ENCODE measurements at places on chromosomes 16 and 17.
A peak's percentile ranks its signal among the peaks of the same experiment; 100 is the strongest.

GRCh38 chr17:41763327-41763726, 23.2 kb downstream of the JUP start:
- no peak for DNase-seq

DNA sequence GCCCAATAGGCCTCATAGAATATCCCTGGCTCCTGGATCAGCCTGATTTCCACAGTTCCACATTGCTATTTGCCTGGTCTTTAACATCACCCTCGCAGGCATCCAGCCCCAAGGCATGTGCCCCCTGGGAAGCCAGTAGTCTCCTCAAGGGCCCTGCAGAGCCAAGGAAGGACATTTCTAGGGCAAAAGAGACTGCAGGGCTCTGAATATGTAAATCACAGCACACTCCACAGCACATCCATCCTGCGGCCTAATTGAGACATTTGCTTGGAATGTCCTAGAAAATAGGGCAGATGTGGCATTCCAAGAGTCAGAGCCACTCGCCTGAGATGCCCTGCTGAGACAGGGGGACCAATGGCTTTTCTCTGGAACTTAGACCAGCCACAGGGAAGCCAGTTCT, 11.4 kb upstream of the C16orf78 start:
- no peak for DNase-seq

- no peak for DNase-seq
Observed at GRCh38 chr17:62094175-62094574, 29.1 kb upstream of the MED13 start.

DNA sequence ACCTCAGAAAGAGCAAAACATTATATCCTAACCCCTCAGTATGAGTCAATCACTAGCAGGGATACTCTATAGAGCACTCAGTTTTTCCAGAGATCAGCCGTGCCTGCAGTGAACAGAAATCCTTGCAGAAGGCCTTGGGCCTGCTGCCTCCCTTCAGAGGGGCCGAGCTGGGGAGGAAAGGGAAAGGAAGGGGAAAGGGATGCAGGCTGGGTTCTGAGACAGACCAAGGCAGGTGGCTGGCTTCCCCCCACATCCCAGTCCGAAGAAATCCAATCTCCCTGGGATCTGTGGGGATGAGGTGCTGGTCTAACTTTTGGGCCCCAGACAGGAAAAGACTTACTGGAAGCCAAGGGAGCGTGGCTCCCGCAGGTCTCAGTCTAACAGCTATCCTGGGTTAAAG, 25.3 kb downstream of the SRL start:
- no peak for DNase-seq

- no peak for DNase-seq
Observed at GRCh38 chr17:50883850-50884438, 17.8 kb upstream of the TOB1 start.

- DNase-seq = no peak
Observed at GRCh38 chr17:80468242-80468641, 8.2 kb downstream of the NPTX1 start.

DNA sequence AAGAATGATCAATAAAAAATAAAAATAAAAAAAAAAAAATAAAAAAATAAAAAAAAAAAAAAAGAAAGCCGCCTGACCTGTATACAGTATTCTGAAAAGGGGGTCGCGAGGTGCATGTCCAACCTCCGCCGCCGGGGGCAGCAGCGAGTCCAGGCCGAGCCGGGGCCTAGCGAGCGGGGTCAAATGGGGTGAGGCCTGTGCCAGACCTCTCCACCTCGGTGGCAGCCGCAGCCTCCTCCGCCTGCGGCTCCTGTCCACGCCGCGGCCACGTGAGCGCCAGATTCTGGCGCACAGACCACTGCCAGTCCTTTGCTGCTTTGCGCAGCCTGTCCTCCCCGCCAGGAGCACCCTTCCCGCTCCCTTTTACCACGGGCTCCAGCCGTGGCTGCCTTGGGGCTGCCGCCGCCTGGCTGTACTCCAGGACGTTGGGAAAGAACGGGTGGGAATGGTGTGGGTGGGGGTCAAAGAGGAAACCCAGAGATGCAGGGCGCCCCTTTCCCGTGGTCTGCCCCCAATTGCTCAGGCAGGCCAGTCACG, 2.4 kb upstream of the BCKDK start:
- peak; percentile 36 for DNase-seq

- no peak for DNase-seq
Observed at GRCh38 chr17:4509923-4510617, 11.4 kb downstream of the SPNS2 start.

- DNase-seq = peak; percentile 62
Observed at GRCh38 chr17:35094902-35095301, 24.8 kb downstream of the RAD51D start.

GRCh38 chr16:27973678-27974077, 89.8 kb downstream of the GSG1L start:
- DNase-seq = no peak

GRCh38 chr16:324451-325334, 27.8 kb downstream of the AXIN1 start:
- no peak for DNase-seq

- DNase-seq = no peak
Observed at GRCh38 chr17:32141679-32142037, 644 bp upstream of the RHOT1 start.

DNA sequence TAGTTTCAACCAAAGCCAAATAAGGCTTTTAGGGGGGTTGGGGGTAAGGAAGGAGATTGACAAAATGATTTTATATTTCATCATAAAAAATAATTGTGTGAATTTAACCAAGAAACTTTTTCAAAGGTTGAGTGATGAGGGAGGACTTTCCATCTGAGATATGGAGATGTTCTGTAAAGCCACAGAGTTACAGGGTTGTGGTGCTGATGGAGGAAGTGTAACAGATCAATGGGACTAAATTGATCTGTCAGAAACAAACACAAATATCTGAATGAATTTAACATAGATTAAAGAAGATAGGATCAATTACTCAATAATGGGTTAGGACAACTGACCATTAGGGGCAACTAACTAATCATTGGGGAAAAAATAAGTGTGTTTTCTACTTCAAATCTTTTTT, 14.2 kb upstream of the PIK3R5 start:
- no peak for DNase-seq

- DNase-seq = no peak
Observed at GRCh38 chr16:10765772-10766171, 22.1 kb downstream of the NUBP1 start.

- no peak for DNase-seq
Observed at GRCh38 chr17:80236911-80237310, 16.7 kb downstream of the SLC26A11 start.

DNA sequence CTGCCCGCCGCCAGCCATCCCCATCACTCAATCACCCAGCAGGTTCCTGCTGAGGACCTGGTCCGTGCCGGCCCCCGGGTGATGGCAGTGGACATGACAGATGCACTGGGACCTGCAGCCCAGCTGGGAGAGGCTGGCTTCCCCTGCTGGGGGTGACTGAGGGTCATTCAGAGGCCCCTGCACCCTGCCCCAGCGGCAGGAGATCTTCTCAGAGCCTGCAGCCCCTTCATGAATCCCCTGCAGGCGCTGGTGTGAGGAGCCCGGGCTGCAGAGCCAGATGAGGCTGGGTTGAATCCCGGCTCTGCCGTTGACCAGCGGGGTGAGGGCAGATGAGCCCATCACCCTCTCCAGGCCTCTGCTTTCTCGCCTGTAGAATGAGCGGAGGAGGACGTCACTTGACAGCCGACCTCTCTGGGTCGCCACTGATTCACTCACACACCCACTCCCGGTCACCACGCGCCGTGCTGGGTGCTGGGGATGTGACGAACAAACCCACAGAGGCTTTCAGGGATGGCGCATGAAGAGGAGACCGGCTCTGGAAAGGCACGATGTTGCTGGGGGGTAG, 95.2 kb upstream of the CIBAR2 start:
- DNase-seq = no peak

DNA sequence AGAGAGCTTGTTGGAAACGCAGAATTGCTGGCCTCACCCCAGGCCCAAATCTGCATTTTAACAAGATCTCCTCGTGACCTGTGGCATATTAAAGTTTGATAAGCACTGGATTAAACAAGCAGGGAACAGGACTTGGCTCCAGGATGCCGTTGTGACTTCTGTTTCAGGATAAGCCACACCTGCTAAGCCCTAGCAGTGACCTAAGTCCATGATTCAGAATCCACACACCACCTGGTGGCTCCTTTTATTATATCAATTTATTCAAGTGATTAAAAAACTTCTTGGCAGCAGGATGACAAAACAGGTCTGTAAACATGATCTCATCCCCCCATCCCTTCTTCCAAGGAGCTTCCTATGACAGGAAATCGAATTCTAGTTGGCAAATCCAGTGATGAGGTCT, 9.1 kb downstream of the NAGPA start:
- DNase-seq = no peak

GRCh38 chr17:19005137-19005773, 691 bp upstream of the FAM83G start:
- no peak for DNase-seq

GRCh38 chr17:39144416-39144840, 7.0 kb downstream of the PLXDC1 start:
- DNase-seq = peak; percentile 53

- no peak for DNase-seq
Observed at GRCh38 chr16:66728117-66728787, 23.2 kb downstream of the DYNC1LI2 start.

DNA sequence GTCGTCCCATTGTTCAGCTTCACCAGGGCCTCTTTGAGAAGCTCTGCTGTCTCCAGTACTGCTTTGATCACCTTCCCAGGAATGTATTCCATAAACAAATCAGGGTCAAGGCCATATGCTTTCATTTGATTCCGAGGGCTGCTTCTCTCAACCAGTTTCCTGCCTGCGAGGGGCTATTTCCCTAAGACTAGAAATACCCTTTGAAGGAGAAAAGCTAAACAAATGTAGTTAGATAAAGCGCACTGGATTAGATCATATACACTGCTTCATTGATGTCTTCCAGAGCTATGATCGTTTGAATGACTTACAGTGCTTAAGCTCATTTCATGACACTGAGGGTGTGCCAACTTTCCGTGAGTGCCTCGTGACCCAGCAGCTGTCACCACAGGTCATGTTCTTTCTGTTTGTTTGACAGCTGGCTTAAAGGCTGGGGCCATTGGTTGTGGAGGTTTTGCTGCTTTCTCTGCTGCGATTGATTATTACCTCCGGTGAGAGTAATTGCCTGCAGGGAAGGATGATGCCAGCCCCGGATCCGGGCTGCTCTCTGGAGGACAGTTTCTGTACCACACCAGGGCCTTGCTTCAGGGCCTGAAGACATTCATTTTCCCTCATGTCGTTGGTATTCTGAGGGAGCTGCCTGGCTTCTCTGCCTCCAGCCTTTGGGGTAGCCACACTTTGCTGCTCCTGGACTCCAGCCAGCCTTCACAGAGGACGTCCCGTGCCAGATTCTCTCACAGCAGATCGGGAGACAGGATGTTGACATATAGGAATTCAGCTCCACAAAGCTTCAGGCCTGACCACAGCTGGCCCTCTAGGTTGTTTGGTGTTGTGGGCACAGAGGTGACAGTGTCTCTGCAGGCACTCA, 3.9 kb downstream of the TIMM22 start:
- peak; percentile 62 for DNase-seq

GRCh38 chr17:32467949-32468348, 18.8 kb upstream of the CDK5R1 start:
- no peak for DNase-seq

DNA sequence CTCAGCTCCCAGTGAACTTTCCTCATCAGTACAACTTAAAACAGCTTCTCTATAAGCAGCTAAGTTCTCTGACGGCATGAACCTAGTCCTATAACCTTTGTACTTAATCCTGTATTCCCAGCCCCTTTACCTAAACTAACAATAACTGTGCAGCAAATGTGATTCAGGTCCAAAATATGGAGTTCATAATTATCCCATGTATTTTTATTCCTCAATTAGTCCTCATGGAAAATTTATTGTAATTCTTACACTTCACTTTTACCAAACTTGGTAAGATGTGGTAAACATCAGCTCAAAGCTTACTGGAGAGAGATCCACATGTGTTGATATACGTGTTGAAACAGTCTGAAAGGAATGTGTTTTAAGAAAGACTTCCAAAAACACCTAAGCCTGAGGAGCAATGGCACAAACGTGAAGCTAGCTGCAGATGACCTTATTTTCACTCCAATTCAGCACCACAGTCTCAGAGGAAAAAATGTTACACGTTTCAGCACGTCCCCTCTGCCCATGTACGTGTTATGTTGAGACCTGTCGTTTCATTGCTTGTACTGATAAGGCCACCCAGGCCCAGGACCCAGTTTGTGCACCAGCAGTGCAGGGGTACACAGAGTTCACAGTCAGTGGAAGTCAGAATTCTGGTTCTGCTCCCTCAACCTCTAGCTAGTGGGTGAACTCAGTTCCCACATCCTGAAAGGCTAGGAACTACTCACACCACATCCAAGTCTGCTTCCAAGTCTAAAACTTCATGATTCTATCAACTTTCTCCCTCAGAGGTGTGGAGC, 7.1 kb downstream of the USP31 start:
- no peak for DNase-seq

DNA sequence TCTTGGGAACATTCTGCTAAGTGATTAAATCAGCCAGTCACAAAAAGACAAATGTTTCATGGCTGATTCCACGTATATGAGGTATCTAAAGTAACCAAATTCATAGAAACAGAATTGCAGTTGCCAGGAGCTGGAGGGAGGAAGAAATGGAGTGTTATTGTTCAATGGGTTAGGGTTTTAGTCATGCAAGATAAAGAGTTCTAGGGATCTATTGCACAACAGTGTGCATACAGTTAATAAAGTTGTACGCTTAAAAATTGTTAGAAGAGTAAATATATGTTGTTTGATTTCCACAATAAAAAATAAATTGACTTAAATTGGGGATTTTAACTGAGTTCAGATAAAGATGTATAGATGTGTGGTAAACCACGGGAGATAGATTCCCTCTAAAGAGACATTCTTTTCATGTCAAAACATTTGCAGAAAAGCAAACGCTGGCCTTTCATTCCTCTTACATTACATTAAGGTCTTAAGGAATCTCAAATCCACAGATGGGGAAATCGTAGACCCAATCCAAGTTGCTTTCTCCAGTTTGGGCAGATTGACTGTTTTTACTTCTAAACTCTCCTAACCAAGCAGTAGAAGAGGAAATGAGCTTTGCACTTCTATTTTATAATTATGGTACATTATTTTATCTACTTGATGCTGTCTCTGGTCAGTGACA, 4.6 kb downstream of the PRDM7 start:
- DNase-seq = no peak

DNA sequence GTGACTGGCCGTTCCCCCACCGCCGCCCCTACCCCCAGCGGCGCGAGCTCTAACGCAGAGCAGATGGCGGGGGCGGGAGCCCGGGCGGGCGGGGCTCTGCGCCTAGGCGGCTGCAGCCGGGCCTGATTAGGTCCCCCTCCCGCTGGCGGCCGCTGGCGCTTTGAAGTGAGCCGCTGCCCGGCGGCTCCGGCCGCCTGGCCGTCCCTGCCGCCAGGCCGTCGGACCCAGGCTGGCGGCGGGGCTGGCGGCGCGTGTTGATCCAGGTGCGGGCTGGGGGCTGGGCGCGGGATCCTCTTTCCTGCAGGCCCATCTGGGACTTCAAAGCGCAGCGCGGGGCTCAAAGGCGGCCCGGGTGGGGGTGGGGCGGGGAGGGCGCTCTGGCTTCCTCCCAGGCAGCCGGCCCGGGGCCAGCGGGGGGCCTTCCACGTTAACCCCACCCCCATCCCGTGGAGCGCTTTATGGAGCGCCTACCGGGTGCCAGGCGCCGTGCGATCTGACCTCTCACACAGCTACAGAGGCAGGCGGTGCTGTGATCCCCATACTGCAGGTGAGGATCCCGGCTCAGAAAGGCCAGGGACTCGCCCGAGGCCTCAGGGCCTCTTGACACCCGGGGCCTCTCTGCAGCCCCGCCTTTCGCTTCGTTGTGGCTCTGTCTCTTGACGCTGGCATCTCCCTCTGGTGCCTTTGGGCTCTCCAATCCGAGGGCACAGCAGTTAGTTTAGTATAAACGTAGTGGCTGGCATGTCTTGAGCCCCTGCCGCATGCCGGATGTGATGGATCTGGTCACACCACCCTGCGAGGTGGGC, 80.0 kb upstream of the NKD1 start:
- no peak for DNase-seq

- no peak for DNase-seq
Observed at GRCh38 chr17:75147878-75148546, 6.3 kb downstream of the JPT1 start.
